Trophoblast cell (in vitro differentiated cells and primary cell): ENCODE measurements at places on chromosomes 2 and 18.

DNA sequence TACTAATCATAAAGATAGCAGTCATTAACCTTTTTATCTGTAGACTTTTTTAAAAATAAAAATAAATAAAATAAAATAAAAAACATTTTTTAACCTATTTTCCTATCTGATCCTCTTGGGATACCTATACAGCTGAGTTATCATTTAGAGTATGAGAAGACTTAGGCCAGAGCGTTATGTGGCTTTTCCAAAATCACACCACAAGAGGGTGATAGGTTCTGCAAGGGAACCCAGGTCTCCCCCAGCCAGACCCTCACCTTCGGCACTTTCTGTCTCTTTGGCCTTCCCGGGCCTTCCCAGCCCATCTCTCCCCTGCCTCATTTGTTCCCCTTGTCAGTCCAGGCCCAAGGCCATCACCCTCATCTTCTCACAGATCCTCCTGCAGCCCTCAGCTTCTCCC lies 311.7 kb downstream of the SMAD2 start:
- DNase-seq = no peak

DNA sequence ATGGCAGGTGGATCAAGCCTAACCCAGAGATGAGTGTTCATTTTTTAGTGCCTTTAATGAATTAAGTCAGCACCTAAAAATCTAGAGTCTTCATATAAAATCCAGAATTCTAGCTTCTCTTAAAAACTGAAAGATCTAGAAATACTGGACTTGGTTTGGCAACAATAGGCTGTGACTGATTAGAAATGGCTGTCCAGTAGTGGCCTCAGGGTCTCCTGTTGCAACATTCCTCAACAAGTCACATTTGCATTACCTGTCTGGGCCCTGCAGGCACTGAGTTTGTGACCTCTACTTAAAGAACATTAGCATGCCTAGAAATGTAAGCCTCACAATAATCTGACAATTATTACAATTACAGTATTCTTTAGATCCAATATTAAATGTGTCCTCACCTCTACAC lies 33.1 kb downstream of the MBD2 start:
- peak; percentile 96 for DNase-seq

GRCh38 chr2:186702501-186702900 lies 8.6 kb downstream of the FAM171B start:
- DNase-seq = no peak

- no peak for DNase-seq
Observed at GRCh38 chr2:27596627-27597026, 13.8 kb downstream of the ZNF512 start.

- DNase-seq = no peak
Observed at GRCh38 chr18:79487801-79488201, 92.1 kb downstream of the NFATC1 start.

DNA sequence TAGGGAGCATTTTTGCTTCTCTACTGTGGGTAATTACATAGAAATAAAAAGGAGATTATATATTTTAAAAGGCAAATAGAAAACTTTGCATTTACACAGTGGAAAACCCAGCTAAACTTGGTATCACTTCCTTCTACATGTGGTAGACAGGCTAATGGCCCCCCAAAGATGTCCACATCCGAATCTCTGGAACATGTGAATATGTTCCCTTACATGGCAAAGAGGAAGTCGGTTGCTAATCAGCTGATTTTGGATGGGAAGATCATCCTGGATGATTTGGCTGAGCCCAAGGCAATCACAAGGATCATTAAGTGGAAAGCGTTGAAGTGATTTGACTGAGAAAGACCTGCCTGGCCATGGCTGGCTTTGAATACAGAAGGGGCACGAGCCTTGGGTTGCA lies 26.2 kb downstream of the CREG2 start:
- no peak for DNase-seq

- DNase-seq = no peak
Observed at GRCh38 chr2:26455670-26456439, 22.1 kb downstream of the OTOF start.

DNA sequence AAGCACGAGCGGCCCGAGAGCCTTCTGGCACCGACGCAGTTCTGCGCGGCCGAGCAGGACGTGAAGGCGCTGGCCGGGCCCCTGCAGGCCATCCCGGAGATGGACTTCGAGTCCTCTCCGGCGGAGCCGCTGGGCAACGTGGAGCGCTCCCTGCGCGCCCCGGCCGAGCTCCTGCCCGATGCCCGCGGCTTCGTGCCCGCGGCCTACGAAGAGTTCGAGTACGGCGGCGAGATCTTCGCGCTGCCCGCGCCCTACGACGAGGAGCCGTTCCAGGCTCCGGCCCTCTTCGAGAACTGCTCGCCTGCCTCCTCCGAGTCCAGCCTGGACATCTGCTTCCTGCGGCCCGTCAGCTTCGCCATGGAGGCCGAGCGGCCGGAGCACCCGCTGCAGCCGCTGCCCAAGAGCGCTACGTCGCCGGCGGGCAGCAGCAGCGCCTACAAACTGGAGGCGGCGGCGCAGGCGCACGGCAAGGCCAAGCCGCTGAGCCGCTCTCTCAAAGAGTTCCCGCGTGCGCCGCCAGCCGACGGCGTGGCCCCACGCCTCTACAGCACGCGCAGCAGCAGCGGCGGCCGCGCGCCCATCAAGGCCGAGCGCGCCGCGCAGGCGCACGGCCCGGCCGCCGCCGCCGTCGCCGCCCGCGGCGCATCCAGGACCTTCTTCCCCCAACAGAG lies 70.4 kb downstream of the ARHGEF33 start:
- peak; percentile 89 for DNase-seq

DNA sequence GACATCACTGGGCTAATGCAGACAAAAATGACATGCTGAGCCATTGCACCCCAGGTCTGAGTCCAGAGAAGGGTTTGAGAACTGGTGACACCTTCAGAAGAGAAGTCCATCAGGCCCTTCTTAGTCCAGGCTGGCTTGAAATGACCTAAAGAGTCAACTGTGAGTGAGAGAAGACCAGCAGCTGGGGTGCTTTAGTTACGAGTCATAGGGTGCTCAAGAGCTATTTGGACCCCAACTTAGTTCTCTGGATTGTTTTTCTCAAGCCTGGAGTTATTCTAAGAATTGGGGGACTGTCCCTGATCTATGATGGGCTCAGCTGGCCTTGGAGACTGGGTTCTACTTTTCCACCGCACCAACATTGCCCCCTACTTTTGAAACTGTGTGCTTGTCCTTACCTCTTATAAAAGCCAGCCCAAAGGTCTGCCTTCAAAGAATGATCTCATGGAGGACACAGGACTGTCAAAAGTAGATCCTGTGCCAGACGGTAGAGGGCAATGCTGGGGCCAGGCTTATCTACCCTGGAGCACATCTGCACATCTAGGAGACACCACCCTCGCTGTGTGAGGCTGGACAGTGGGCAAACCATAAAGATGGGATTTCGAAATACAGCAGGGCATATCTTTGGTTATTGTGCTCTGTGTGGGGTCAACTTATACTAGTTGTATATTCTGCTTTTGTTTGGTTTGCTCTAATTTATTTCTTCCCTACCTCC lies 333.0 kb upstream of the SLC14A2 start:
- DNase-seq = no peak

DNA sequence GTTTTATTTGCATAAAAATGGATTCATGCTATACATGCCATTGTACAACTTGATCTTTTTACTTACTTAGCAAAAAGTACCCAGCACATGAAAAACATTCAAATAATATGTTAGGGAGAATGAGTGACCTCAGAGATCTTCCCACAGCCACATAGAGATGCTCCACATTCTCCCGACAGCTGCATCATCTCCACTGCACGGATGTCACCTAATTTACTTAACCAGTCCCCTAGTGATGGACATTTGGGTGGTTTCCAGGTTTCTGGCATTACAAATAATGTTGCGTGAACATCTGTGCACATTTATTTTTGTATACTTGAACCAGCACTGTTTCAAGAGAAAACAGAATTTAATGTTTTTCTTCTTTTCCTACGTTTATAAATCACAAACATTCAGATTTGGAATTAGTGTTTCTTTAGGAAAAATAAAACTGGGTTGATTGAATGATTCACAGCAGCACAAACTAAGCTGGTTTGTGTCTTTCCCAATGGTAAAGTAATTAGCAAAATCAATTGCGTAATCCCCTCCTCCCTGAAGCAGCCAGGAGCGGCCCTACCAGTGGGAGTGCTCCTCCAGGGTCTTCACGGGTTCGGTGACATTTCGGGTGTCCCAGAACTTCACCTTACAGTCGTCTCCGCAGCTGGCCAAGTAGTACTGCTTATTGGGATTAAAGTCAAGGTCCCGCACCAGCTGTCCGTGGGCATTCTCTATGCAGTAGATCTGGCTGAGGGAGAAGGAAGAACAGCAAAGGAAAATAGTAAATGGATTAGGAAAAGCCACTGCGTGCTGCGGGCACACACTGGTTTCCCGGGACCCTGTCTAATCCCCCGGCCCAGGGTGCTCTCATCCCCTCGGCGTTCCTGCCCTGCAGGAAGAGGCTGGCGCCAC lies 183.9 kb downstream of the EIPR1 start:
- DNase-seq = no peak

DNA sequence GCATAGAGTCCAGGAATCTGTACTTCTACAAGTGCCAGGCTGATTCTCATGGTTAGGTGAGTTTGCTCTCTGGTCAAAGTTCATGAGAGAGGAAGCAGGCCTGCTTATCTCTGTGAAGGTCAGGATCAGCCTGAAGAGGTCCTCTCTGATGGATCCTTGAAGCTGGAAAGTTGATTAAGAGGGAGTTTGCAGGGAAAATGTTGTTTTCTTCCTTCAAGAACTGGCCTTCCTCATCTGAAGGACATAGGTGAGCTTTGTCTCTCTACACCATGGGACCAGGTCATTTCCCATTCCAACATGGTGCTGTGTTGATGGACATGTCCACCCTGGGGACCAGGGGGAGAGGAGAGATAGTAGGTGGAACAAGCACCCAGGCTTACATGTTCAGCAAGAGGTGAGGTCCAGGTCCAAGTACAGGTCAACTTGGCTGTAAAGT lies 14.9 kb downstream of the CCL20 start:
- no peak for DNase-seq

- no peak for DNase-seq
Observed at GRCh38 chr2:72140621-72140960, 7.1 kb downstream of the CYP26B1 start.

GRCh38 chr2:46923041-46923528 lies 7.5 kb upstream of the MCFD2 start:
- DNase-seq = no peak

- DNase-seq = no peak
Observed at GRCh38 chr18:37321582-37322491, 243.8 kb downstream of the CELF4 start.
